Renal cortical epithelial cell (primary cell): ENCODE measurements at places on chromosomes 5 and 9.
A peak's percentile ranks its signal among the peaks of the same experiment; 100 is the strongest.

- DNase-seq = no peak
Measured at GRCh38 chr5:172866802-172867748, 33.0 kb downstream of the ERGIC1 start.

- DNase-seq = no peak
Measured at GRCh38 chr9:21607576-21607975, 125.5 kb upstream of the IFNE start.

DNA sequence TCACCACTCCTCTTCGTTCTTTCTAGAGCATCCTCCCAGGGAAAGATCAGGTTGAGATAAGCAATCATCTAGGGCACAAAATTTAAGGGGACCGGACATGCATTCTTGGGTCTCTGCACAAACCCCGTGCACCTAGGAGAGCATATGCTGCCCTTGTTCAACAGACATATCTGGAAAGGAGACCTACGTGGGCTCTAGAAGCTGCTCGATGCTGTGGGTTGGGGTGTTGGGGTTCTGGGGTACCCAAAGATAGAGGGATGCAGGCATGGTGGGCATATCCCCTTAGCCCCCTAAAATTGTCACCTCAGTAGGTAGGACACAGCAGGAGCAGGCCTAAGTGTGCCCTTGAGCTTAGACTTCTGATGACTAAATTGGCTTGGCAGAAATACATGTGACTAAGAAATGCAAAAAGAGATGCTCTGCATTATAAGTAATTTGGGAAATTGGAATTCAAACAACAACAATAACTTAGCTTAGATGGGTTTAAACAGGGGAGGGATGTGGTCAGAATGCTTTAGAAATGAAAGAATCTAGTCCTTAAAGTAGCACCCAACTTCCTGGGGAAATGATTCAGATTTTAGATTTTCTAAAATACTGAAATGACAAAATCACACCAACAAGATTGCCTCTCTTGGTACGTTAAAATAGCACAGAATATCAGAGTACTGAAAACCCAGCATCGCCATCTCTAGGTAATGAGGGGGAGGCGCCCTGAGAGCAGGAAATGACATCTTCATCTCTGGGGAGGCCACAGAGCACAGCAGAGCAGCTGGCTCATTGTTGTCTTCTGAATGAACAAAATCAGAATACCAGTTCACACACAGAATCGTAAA, 172.3 kb downstream of the GNA14 start:
- DNase-seq = no peak

DNA sequence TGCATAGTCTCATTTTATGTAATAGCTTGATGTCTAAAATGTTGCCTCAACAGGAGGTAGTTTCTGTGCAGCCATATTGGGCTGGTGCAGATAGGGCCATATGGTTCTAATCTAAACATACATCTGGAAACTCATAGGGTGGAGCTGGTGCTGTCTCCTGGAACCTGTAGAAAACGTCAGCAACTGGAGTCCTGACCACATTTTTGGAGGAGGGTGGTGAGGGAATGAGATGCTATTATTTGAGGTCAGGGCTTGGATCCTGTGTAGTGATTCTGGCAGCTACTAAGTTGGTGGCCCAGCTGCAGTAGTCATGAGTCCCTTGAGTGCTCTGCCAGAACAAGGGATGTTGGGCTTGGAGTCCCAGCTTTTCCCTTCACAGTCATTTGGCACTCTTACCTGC, 14.1 kb downstream of the MAN2A1 start:
- no peak for DNase-seq

- DNase-seq = no peak
Measured at GRCh38 chr5:3320317-3320875, 275.2 kb upstream of the IRX1 start.

DNA sequence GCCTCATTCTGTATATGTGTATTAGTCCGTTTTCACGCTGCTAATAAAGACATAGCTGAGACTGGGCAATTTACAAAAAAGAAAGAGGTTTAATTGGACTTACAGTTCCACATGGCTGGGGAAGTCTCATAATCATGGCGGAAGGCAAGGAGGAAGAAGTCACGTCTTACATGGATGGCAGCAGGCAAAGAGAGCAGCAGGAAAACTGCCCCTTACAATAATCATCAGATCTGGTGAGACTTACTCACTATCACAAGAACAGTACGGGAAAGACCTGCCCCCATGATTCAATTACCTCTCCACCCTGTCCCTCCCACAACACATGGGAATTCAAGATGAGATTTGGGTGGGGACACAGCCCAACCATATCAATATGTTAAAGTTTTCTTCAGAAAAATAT, 49.8 kb upstream of the GPBP1 start:
- no peak for DNase-seq

DNA sequence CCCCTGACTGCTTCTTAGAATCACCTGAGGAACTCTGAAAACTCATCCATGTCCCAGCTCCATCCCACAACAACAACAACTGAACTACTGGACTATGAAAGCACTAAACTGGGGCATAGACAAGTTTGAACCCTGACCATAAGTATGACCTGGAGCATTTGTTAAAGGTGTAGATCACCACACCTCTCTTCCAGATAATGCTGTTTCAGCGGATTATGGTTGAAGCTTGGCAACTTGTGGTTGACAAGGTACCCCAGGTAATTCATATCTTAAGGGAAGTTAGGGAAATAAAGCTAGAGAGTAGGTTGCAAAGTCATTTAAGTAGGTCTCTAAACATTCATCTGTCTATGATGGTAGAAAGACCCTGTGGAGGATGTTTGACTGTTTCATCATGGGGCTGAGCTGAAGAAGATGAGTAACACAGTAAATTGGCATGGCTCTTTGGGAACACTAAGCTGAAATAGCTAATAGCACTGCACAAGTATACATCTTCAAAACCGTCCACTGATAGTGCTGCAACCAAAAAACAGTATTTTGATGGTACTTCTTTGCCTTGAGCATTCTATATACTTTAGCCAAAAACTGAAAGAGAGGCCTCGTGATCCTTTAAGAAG, 80.2 kb downstream of the TMEM174 start:
- DNase-seq = no peak

- no peak for DNase-seq
Measured at GRCh38 chr9:33135470-33135958, 31.6 kb downstream of the B4GALT1 start.

DNA sequence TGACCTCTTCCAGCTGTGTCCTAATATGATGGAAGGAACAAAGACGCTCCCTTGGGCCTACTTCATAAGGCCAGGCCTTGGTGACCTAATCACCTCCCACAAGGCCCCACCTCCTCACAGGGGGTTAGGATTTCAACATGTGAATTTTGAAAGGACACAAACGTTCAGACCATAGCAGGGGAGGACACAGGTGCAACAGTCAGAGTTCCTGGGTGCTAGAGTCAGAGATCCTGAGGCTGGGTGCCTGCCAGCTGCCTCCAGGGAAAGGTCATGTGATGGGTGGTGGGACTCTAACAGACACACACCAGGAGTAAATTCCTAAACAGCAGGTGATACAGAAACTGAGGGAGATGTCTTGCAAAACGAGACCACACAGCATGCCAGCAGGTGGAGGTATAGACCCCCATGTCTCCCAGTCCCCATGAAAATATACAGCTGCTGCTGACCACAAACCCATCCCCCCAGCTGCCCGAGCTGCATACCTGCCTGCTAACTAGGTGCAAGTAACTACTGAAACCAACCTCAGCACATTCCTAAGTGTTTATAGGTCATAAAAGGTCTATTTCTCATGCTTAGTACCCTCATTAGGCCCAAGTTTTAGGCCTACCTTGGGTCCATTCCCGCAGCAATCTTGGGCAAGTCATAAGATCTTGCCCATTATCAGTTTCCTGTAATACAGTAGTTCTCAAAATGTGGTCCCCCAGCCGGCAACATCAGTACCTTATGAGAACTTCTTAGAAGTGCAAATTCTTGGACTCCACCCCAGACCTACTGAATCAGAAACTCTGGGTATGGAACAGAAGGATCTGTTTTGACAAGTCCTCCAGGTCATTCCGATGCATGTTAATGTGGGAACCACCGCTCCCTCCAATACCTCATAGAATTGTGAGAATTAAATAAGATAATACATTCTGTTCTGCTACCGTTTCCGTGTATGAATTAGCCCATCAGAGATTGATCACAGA, 245.3 kb downstream of the ENC1 start:
- peak; percentile 93 for DNase-seq

GRCh38 chr5:131644822-131645221, 9.8 kb upstream of the RAPGEF6 start:
- DNase-seq = no peak
